Upper lobe of left lung (tissue), 6 donors: ENCODE measurements at places on chromosomes 1 and 21. TPM values are rescaled to one million over a fixed set of nuclear protein-coding genes. Genes with fewer than 3 reads are reported as not detected.

CLCA2 gene
- not detected for total RNA-seq

DNA sequence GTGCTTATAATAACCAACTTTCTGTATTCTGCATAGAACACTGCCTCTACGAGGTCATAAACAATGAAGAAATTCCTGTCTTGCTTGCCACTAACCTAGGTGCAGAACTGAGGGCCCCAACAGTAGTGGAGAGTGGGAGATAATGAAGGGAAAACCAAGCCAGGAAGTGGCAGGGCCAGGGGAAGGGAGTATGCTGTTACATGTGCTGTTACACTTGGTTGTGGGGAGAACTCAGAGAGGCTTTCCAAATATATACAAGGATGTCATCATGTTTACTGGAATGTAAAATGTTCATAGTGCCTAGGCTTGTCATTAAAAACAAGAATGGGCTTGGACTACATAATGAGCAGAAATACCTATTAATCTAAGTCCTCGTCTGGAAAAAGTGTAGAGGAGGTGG lies 31.1 kb downstream of the NHLH2 start:
- H3K27ac ChIP-seq, result no peak overlapping the region
- H3K27me3 ChIP-seq, result no peaks in the 10 kb centered on the region
- peaks cover 20% of the 10 kb centered on the region for H3K4me1 ChIP-seq
- DNase-seq, result no peak
- H3K36me3 ChIP-seq, result no peaks in the 10 kb centered on the region

DNA sequence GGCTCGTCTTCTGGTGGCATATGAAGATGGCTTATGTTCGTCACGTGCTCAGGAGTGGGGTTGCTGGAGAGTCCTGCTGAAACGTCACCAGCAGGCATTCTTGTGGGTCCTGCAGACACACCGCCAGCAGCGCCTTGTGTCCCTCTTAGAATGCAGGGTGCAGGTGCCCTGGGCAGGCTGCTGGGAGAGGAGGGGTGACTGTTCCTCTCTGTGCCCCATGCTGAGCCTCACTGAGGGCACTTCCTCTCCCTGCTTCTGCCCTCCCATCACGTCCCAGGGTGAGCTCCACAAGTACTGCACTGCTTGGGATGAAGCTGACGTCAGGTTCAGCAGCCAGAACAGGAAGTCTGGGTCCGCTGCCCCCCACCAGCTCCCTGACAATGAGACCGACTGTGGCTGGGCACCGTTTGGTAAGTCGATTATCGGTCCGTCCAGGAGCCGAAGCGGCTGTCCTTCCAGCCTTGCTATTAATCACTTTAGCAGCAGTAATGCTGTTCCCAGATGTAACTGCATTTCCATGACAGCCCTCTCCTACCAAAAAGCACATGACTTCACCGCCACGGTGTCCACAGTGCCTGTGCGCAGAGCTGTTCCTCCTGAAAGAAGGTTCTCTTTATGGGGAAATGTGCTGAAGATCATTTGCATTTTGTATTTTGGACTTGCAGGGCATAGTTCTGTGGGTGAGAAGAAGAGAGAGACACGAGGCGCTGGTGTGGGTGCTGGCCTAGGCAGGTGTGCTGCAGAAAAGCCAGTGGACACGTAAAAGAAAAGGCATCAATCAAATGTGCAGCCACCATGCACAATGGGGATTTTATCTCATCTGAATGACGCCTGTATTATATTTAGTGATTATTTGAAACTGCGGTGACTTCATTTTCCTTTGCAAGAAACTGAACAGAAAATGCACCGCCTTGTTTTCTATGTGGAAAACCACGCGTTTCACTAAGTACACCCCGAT lies 21.0 kb downstream of the SLC37A1 start:
- peak overlapping the region; percentile 11 for H3K4me3 ChIP-seq
- peaks cover 43% of the 10 kb centered on the region for H3K36me3 ChIP-seq
- peak overlapping the region; percentile 35 for H3K27ac ChIP-seq
- DNase-seq, result no peak
- H3K27me3 ChIP-seq, result no peaks in the 10 kb centered on the region

DNA sequence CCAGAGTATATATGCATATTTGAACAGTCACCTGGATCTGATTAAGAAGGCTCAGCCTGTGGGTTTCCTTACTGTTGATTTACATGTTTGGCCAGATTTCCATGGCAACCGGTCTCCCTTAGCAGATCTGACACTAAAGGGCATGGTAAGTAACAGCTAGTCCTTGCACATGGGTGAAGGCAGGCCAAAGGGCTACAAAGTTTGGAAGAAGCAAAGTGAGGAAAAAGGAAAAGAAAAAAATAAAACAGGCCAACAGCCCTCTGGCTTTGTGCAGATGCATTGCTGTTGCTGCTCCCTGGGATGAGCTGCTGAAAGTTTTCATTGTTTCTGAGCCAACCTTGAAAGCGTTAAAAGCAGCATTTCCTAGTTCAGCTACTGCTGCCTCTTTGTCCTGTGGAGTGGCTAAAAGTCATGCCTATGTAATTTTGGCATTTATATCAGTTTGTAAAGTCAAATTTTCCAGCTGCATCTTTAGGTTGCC lies 176.5 kb upstream of the HOOK1 start:
- no peaks in the 10 kb centered on the region for H3K36me3 ChIP-seq
- no peak overlapping the region for H3K27ac ChIP-seq
- no peaks in the 10 kb centered on the region for H3K27me3 ChIP-seq
- no peaks in the 10 kb centered on the region for H3K4me1 ChIP-seq
- no peak for DNase-seq

GRCh38 chr1:237219751-237220642 lies 178.0 kb downstream of the RYR2 start:
- no peaks in the 10 kb centered on the region for H3K27me3 ChIP-seq
- H3K36me3 ChIP-seq, result no peaks in the 10 kb centered on the region
- DNase-seq, result no peak
- no peaks in the 10 kb centered on the region for H3K4me1 ChIP-seq
- no peak overlapping the region for H3K4me3 ChIP-seq

GRCh38 chr1:183137782-183138181 lies 48.3 kb upstream of the LAMC2 start:
- DNase-seq, result no peak
- H3K36me3 ChIP-seq, result peaks cover 17% of the 10 kb centered on the region
- no peaks in the 10 kb centered on the region for H3K27me3 ChIP-seq
- H3K27ac ChIP-seq, result no peak overlapping the region

GRCh38 chr1:67097305-67097704 lies 37.5 kb downstream of the C1orf141 start:
- H3K36me3 ChIP-seq, result no peaks in the 10 kb centered on the region
- no peaks in the 10 kb centered on the region for H3K4me1 ChIP-seq
- DNase-seq, result no peak
- no peaks in the 10 kb centered on the region for H3K27me3 ChIP-seq

DNA sequence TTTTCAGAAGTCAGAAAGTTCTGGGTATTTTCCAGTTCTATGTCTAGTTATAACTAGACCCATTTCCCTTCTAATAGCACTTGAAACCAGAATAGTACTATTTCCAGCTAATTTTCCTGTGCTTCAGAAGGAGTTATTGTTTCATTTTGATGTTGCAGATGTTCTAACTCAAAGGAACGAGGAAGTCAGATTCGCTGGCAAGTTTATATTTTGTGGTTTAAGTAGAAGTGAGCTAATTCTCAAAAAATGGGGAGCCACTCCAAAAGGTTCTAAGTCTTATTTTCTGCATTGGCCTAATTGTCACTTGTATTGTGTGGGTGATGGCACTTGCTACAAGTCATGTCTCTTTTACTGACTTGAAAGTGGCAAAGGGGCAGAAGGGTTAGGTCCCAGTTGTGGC lies 18.1 kb downstream of the CCDC185 start:
- H3K27me3 ChIP-seq, result no peaks in the 10 kb centered on the region
- H3K4me1 ChIP-seq, result no peaks in the 10 kb centered on the region
- H3K36me3 ChIP-seq, result no peaks in the 10 kb centered on the region
- no peak overlapping the region for H3K27ac ChIP-seq

DNA sequence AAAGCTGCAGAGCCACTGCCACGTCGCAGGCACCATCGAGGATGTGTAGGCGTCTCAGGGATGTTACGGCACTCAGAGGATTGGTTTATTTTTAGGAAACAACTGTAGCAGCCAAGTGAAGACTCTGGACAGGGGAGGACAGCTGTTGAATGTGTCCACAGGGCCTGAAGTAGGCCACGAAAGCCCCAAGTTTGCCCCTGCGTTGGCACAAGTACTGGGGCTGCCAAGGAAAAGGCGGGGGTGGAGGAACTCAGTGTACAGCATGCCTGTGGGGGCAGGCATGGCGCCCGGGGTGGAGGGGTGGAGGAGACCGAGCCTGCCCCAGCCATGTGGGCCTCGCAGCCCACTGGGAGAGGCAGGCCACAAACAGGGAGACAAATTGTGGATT lies 89.7 kb downstream of the ADARB1 start:
- H3K36me3 ChIP-seq, result no peaks in the 10 kb centered on the region
- H3K4me3 ChIP-seq, result no peak overlapping the region
- no peak overlapping the region for H3K27ac ChIP-seq
- H3K27me3 ChIP-seq, result no peaks in the 10 kb centered on the region
- DNase-seq, result no peak

DNA sequence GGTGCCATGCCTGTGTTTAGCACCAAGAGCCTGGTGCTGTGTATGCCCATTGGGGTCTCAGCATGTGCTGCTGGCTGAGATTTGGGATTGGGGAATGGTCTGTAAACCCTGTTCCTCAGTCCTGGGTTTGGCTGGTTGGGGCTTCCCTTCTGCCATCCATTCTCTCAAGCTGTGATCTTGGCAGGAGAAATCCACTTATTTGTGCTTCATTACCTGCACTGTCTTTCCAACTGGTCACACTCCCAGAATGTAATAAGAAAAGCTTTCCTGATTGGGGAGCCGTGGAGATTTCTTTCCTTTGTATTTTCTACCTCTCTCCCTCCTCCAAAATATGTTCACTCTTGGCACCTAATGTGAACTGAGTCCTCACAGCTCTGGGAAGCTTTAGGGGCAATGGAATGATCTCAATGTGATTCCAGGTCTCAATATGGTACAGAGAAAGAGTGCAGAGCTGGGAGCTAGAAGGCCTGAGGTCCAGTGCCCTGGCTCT lies 23.0 kb upstream of the KCNA10 start:
- H3K27me3 ChIP-seq, result no peaks in the 10 kb centered on the region
- H3K4me3 ChIP-seq, result no peak overlapping the region
- H3K36me3 ChIP-seq, result no peaks in the 10 kb centered on the region
